Activated CD4-positive, alpha-beta T cell treated with anti-CD3 and anti-CD28 coated beads, Interleukin-2, amount 10 ng/mL, durations not matched to agents 7 days and 5 days (primary cell): ENCODE measurements at places on chromosomes 1 and 21. TPM values are rescaled to one million over a fixed set of nuclear protein-coding genes. Genes with fewer than 3 reads are reported as not detected.

GRCh38 chr1:94580367-94581115 is 39.0 kb upstream of the F3 start:
- no peak overlapping the region for H3K4me3 ChIP-seq
- H3K4me1 ChIP-seq: no peaks in the 10 kb centered on the region
- H3K27me3 ChIP-seq: peaks cover 18% of the 10 kb centered on the region
- no peaks in the 10 kb centered on the region for H3K36me3 ChIP-seq
- no peak overlapping the region for H3K27ac ChIP-seq

DNA sequence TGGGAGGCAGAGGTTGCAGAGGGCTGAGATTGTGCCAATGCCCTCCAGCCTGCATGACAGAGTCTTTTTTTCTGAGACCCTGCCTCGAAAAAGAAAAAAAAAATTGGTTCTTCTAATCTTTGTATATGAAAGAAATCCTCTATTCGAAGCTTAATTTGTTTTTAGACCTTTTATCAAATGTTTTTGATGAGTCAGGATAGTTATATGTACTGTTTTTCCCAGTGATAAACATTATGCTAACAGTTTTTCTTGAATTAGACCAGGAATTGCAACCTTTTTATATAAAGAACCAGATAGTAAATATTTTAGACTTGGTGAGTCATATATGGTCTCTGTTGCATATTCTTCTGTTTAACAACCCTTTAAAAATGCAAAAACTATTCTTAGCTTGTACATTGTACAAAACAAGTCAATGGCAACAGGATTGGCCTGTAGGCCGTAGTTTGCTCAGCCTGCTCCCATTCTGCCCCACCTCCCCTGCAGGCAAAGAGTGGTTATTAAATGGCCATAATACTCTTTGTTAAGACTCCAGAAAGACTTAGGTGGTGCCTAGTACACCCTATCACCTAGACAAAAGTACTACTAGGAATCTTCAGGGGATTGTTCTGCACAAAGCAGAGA is 45.2 kb downstream of the LYST start:
- H3K36me3 ChIP-seq: peaks cover 9% of the 10 kb centered on the region
- no peak overlapping the region for H3K27ac ChIP-seq
- H3K4me1 ChIP-seq: no peaks in the 10 kb centered on the region
- no peak overlapping the region for H3K4me3 ChIP-seq

DNA sequence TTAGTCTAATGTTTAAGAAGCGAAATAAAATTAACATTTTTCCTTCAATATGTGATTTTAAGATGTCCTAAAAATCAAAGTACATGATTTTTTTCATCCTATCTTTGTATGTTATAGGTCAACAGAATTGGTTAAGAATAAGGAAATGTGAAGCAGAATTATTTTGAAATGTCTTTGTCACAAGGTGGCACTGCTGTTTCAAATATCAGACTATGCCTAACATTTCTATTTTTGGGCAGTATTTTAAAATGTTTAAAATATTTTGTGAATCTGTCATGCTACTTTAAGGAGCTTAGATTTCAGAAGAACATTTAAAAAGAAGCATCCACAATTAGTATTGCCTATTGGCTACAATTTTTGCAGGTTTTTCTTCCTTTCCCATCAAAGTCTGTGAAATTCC is 38.7 kb downstream of the AMY1C start:
- DNase-seq: no peak
- no peaks in the 10 kb centered on the region for H3K36me3 ChIP-seq
- H3K4me1 ChIP-seq: no peaks in the 10 kb centered on the region
- H3K27ac ChIP-seq: no peak overlapping the region
- H3K27me3 ChIP-seq: no peaks in the 10 kb centered on the region

- H3K36me3 ChIP-seq: no peaks in the 10 kb centered on the region
- H3K4me1 ChIP-seq: peaks cover 39% of the 10 kb centered on the region
- H3K4me3 ChIP-seq: no peak overlapping the region
- DNase-seq: no peak
These were observed 46.4 kb downstream of the TMCC2 start for GRCh38 chr1:205274041-205274691.

- no peak overlapping the region for H3K27ac ChIP-seq
- H3K4me1 ChIP-seq: no peaks in the 10 kb centered on the region
- H3K36me3 ChIP-seq: no peaks in the 10 kb centered on the region
- no peak overlapping the region for H3K4me3 ChIP-seq
These were observed 3.4 kb upstream of the CDCP2 start for GRCh38 chr1:54156201-54156600.

- no peak overlapping the region for H3K4me3 ChIP-seq
- no peaks in the 10 kb centered on the region for H3K4me1 ChIP-seq
- H3K36me3 ChIP-seq: no peaks in the 10 kb centered on the region
- no peak overlapping the region for H3K27ac ChIP-seq
These were observed 1341.7 kb downstream of the PLA2G4A start for GRCh38 chr1:188170411-188170810.

GRCh38 chr1:82185084-82185483 is 384.4 kb downstream of the ADGRL2 start:
- H3K27ac ChIP-seq: no peak overlapping the region
- no peaks in the 10 kb centered on the region for H3K4me1 ChIP-seq
- no peaks in the 10 kb centered on the region for H3K36me3 ChIP-seq
- no peak overlapping the region for H3K4me3 ChIP-seq
- DNase-seq: no peak

DNA sequence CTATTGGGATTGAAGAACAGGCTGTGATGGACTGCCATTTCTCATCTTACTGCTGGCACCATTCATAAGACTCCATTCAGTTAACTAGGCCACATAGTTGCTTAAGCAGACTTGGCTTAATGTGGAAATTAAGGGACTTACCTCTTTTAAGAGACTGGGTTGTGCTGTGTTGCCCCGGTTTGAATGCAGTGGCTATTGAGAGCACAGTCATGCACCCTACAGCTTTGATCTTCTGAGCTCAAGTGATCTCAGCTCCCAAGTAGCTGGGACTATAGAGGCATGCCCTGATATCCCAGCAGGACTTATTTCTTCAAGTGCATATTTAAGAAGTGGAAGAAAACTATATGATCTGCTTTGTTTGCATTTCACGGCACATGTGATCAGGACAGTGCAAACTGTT is 181.1 kb downstream of the RASAL2 start:
- H3K36me3 ChIP-seq: no peaks in the 10 kb centered on the region
- H3K4me3 ChIP-seq: no peak overlapping the region
- no peaks in the 10 kb centered on the region for H3K4me1 ChIP-seq
- no peak for DNase-seq

DNA sequence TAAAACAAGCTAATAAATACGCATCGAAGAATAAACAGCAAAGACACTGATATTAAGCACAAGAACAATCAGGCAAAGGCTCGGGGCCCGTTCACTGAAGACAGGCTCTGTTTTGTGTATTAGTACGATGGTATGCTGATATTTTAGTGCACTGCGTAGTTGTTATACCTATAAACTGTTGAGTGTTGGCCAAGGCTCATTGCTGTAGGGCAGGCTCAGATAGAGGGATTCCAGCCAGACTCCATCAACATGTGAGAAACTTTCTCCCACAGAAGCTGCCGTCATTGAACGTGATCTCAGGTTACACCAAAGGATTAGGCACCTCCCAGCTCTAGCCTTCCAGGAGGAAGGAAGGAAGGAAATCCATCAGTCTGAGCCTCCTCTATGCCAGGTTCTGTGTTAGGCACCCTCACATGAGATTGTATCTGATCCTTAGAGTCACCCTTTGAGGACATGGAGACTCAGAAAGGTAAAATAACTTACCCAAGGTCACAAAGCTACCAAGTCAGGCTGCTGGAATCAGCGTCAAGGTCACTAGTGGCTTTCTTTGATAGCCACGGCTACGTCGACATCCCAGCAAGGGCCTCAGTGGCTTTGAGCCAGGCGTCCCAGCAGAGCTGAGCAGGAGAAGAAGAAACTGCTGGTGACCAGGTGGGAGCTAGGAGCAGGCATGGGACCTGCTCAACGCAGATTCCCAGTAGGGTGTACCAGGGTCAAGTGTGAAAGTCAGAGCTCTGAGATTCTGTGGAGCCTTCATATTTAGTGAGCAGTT is 14.8 kb downstream of the BCAR3 start:
- DNase-seq: no peak
- peaks cover 4% of the 10 kb centered on the region for H3K27me3 ChIP-seq
- H3K4me3 ChIP-seq: no peak overlapping the region
- no peak overlapping the region for H3K27ac ChIP-seq

GRCh38 chr21:29943885-29944284 is 4.1 kb upstream of the GRIK1 start:
- no peak overlapping the region for H3K27ac ChIP-seq
- no peak for DNase-seq
- peaks cover 4% of the 10 kb centered on the region for H3K4me1 ChIP-seq
- no peak overlapping the region for H3K4me3 ChIP-seq

GRCh38 chr21:45607909-45608295 is 35.6 kb upstream of the PCBP3 start:
- H3K4me3 ChIP-seq: no peak overlapping the region
- peaks cover 3% of the 10 kb centered on the region for H3K4me1 ChIP-seq
- DNase-seq: no peak
- H3K27me3 ChIP-seq: peaks cover 9% of the 10 kb centered on the region
- H3K27ac ChIP-seq: no peak overlapping the region

DNA sequence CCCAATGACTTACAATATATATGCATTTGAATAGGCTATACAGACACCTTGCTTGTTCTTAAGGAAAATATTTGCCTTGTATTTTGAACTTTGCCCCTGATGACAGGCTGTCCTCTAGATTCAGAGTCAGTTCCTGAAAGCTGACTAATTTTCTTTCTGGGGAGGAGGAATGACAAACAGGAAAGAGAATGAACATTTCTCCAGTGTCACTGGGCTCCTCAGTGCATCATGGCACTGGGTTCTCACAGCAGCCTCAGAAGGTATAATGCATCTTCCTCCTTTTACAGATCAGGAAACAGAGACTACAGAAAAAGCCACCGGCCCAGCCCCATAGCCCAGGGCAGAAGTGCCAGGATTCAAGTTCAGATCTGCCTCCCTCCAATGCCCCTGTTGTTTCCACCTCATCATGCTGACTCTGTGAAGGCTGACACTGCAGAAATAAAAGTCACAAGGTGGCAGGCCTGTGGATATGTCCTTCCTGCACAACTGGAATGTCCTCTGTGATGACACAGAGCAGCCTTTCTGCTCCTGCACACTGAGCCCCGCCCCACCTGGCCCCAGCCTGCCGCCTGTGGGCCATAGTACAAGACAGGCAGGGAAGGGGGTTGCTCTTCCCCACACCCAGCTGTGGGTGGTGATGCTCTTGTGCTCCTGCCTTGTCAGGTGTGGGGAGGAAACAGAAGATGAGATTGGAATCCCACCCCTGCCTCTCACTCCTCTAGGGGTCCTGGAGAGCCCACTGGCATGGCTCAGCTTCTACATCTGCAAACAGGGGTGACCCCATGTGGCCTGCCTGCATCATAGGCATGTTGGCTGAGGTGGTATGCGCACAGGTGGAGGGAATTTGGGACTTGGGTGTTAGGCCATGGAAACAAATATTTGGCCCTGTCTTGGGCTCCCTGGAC is 6.4 kb downstream of the TTC22 start:
- H3K4me1 ChIP-seq: peaks cover 38% of the 10 kb centered on the region
- no peak overlapping the region for H3K4me3 ChIP-seq
- no peak for DNase-seq
- peak overlapping the region; percentile 31 for H3K27ac ChIP-seq

- peaks cover 22% of the 10 kb centered on the region for H3K4me1 ChIP-seq
- H3K27me3 ChIP-seq: peaks cover 25% of the 10 kb centered on the region
- no peak overlapping the region for H3K27ac ChIP-seq
- H3K36me3 ChIP-seq: no peaks in the 10 kb centered on the region
- no peak overlapping the region for H3K4me3 ChIP-seq
These were observed 5.7 kb upstream of the PPM1J start for GRCh38 chr1:112720800-112721199.

DNA sequence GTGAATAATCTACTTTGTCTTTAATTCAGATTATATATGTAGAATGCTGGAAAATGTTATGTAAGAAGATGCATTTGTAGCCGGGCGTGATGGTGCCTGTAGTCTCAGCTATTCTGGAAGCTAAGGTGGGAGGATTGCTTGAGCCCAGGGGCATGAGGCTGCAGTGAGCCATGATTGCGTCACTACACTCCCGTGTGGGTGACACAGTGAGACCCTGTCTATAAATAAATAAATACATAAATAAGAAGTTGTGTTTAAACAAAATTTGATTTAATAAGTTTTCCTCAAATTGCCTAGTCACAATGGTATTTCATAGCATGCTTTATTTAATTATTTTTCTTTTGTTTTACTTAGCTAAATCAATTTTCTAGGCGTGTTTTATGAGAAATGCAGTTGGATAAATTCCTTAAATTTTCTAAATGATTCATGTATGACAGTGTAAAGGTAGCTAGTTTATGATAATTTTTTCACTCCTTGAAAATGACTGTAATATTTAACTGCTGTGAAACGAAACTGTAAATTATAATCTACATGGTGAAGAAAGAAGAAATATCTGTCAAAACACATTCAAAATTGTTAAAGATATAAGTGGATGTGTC is 232.6 kb downstream of the SRGAP2C start:
- H3K36me3 ChIP-seq: no peaks in the 10 kb centered on the region
- peaks cover 6% of the 10 kb centered on the region for H3K4me1 ChIP-seq
- no peak overlapping the region for H3K4me3 ChIP-seq
- peaks cover 10% of the 10 kb centered on the region for H3K27me3 ChIP-seq
- DNase-seq: no peak
- no peak overlapping the region for H3K27ac ChIP-seq

GRCh38 chr1:42743317-42744147 is 3.5 kb upstream of the CLDN19 start:
- DNase-seq: no peak
- no peak overlapping the region for H3K27ac ChIP-seq
- H3K27me3 ChIP-seq: no peaks in the 10 kb centered on the region
- no peaks in the 10 kb centered on the region for H3K4me1 ChIP-seq
- H3K4me3 ChIP-seq: no peak overlapping the region
- H3K36me3 ChIP-seq: peaks cover 11% of the 10 kb centered on the region

- H3K27ac ChIP-seq: no peak overlapping the region
- H3K27me3 ChIP-seq: no peaks in the 10 kb centered on the region
- no peak overlapping the region for H3K4me3 ChIP-seq
- no peak for DNase-seq
- no peaks in the 10 kb centered on the region for H3K4me1 ChIP-seq
These were observed 51.5 kb downstream of the SH3BGR start for GRCh38 chr21:39503123-39503762.

DNA sequence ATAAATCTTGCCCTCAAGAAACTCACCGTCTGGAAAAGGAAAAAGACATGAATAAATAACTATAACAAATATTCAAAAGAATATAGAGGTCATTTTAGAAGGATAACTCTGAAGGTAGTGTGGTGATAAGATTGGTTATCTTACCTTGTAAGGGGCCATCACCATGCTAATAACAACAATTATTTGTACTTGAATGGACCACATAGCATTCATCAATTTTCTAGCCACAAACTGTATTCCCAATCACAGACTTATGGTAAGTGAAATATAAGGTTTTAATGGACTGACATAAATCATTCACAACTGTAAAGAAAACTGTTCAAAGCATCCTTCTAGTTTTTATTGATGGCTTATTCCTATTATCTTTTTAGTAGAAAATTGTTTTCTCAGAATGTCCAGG is 57.8 kb downstream of the HMCN1 start:
- H3K4me1 ChIP-seq: no peaks in the 10 kb centered on the region
- no peak overlapping the region for H3K4me3 ChIP-seq
- H3K27ac ChIP-seq: no peak overlapping the region

LAPTM5 gene
- total RNA-seq: 481 TPM

CFAP107 gene
- total RNA-seq: not detected

OR2L5 gene
- total RNA-seq: not detected

ERI3 gene
- 29.2 TPM for total RNA-seq

DIRAS3 gene
- total RNA-seq: not detected

FABP3 gene
- not detected for total RNA-seq

NAV1 gene
- 2.7 TPM for total RNA-seq

MPZ gene
- total RNA-seq: 5.2 TPM

LAMB3 gene
- total RNA-seq: 1.9 TPM

CITED4 gene
- total RNA-seq: 4.1 TPM

SPSB1 gene
- total RNA-seq: 6.6 TPM

LHX8 gene
- not detected for total RNA-seq

SERINC2 gene
- 0.20 TPM for total RNA-seq

SH2D1B gene
- not detected for total RNA-seq

TINAGL1 gene
- total RNA-seq: not detected

PCSK9 gene
- not detected for total RNA-seq
